ENCODE measurements at places on chromosomes 2 and 18. TPM values are rescaled to one million over a fixed set of nuclear protein-coding genes. Genes with fewer than 3 reads are reported as not detected.

DNA sequence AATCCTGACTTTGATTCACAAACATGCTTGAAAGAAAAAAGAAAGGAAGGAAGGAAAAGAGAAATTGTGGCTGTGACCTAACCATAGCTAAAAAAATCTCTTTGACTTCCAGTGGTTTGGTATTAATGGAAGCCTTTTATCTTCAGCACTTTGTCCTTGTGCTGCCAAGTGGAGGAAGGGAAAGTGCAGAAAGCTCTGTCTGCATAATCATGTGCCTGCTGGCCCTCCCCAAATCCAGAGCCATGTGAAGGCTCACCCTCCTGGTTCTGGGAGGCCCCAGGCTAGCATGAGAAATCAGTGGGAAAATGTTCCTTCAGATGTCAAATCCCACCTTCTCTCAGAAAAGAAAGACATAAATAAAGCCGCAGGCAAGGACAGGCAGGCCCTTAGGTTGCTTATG, 48.3 kb upstream of the BMPR2 start:
- no peak for DNase-seq

DNA sequence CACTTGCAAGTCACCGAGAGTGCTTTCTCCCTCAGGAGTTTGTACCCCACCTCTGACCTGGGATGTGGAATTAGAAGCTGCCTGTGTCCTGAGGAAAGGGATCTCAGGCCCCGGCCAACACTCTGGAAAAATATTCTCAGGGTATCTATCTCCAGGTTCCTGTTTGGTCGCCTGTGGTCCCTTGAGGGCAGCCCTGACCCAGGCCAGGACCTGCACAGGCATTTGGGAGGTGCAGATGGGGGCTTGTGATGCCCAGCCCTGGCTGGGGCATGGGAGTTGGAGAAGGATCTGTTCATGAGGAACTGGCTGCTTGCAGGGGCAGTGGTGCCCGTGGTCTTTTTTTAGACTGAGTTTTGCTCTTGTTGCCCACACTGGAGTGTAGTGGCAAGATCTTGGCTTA, 46.3 kb downstream of the MYCN start:
- no peak for DNase-seq

ALLC gene
- total RNA-seq, result not detected

UNC80 gene
- total RNA-seq, result not detected

DNA sequence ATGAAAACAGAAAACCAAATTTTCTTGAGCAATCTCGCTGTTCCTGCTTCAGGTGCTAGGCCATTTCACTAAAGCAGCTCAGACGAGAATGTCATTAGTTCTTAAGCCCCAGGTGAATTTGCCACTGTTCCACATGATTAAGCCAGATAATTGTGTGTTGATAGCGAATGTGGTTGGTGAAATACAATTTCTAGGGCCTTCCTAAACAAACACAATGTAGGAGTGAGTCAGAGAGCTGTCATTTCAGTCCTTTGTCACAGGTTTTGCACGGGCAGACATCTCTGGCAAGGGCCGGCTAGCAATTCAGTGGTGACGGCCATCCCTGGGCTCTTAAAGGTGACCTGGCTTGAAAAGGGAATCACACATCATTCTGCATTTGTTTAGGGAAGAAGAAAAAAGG, 170.7 kb downstream of the TMEM182 start:
- DNase-seq, result no peak

DNA sequence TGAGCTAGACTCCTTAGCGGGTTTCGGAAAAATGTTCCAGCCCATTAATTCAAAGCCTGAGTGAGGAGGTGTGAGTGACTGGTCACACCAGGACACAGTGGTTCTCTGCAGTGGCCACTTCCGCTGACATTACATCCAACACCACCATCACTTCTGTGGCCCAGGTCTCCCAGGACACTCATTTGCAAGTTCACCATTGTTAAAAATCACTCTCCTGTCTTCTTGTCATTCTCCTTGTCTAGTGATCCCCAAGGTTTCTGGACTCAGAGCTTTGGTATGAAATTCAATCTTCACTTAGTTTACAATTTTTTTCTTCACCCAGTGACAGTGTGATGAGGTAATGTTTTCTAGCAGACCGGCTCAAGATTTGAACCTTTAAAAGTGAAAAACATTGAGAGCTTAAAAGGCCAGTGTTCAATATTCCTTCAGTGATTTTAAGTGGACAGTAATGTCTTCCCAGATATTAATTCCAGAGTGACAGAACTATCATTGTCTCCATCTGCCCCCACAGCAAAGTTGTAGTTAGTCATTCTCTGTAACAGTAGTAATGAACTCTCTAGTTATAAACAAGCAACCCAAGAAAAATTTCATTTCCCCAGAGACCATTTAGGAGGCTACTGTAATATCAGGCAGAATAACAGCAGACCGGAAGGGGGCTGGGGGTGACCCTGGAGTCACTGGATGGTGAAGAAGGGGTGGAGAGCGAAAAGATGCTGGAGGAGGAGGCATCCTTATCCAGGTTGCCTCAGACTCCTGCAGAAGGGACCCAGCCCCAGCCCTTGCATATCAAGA, 164.9 kb downstream of the GFPT1 start:
- no peak for DNase-seq

GRCh38 chr2:33984131-33984530, 385.0 kb upstream of the FAM98A start:
- no peak for DNase-seq

GRCh38 chr2:223057569-223057968, 5.6 kb downstream of the KCNE4 start:
- no peak for DNase-seq

GRCh38 chr2:12032975-12033374, 286.5 kb downstream of the LPIN1 start:
- DNase-seq, result no peak

GRCh38 chr2:33583194-33583938, 15.7 kb downstream of the FAM98A start:
- no peak for DNase-seq

DNA sequence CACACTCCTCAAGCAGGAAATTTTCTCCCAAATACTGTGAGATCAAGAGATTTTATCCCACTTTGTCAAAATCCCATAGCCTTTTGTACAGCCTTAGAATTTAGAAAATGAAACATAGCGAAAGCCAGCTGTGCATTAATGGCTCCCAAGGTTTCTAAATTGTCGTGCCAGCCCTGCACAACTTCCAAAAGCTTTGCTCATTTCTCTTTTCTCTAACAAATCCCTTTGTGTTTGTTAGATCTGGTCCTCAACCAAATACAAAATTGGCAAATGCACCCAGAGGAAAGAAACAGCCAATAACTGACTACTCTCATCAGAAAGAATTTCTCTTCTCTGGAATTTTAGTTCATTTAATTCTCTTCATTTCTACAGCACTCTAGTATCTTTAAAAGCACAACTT, 361.1 kb downstream of the INSIG2 start:
- no peak for DNase-seq

GRCh38 chr2:98917031-98917471, 19.0 kb downstream of the CRACDL start:
- peak; percentile 25 for DNase-seq

DNA sequence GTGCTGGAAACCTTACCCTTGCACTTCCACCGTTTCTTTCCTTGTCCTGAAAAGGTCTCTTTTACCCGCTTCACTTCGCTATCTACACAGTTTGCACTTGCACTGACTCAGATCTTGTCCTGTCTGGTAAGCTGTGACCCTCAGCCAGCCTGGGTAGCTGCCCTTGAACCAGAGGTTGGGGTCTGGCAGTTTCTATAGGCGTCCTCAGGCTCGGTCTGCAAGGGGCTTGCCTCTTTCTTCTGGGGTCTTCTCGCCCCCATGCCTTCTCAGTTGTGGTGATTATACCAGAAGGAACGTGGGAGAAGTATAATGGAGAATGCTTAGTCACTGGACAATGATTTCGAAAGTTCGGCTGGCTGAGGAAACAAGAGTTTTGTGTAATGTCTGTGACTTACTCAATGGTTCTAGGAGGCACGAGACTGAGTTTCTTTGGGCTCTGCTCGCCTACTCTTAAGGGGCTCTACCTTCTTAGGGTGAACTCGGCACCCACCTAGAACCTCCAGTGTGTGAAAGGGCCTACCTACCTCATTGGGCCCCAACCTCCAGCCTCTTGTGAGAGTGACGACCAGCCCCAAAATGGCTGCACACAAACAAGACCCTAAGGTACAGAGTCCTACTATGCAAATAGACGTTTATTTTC, 6.9 kb upstream of the STAT1 start:
- DNase-seq, result no peak

MAP3K19 gene
- total RNA-seq, result not detected

GRCh38 chr2:227597998-227598397, 695 bp upstream of the SCYGR2 start:
- no peak for DNase-seq

- DNase-seq, result no peak
Measured at GRCh38 chr2:15307526-15307925, 253.6 kb downstream of the NBAS start.

DNA sequence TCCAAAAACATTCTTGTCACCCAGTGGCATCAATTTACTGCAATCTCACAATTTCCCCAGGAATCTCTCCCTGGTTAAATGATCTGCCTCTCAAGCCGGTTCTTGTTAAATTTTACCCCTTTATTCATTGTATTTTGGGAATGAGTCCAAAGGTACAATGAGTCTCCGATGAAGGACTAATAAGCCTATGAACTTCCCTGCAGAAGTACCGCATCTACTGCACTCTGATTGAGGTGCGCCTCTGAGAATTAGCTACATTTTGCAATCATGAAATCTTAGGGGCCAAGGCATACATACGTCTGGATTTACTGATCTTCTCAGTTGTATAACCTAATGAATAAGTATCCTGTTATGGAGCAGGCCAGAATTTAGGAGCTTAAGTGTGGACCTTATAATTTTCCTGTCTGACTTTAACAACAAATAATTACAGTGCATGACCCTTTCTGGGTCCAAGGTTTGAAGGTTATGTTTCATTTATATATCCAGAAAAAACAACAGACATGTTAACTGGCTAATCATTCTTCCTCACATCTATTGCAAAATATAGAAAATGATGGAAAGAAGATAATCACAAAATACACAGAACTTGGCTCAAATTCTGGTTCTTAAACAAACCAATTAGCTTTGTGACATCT, 261.8 kb upstream of the NRXN1 start:
- no peak for DNase-seq

RFTN2 gene
- total RNA-seq, result 5.4 TPM

DNA sequence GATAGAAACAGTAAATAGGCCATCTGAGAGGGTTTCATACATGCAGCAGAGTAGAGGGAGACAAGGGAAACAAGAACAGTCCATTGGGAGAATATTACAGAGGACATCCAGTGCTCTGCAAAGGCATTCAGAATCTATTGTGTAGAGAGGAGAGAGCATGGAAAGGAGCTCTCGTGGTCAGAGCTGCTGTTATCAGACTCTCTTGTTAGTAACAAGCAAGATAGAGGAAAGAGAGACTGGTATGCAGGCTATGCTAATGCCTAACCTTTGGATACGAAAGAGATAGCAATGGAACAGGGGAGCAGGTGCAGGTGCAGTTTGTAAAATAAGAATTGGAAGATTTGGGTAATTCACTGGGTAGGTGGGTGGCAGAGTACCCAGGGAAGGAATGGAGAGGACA, 855.9 kb downstream of the CNTNAP5 start:
- no peak for DNase-seq

PAX8 gene
- total RNA-seq, result 3.6 TPM

REG3G gene
- total RNA-seq, result 0.52 TPM

DNA sequence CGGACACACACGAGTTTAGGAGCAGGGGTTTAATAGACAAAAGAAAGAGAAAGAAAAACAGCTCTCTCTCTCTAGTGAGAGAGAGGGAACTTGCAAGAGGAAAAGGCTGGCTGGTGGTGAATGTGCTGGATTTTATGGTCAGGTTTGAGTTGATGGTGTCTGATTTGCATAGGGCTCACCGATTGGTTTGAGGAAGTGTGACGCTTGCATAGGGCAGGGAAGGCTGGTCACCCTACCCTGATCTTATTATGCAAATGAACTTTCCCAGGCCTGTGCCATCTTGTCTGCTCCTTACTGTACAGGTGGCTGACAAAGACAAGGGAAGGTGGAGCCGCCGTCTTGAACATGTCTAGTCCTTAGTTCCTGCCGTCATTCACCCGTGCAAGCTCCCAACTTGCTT, 408.9 kb downstream of the RIT2 start:
- DNase-seq, result no peak

DNA sequence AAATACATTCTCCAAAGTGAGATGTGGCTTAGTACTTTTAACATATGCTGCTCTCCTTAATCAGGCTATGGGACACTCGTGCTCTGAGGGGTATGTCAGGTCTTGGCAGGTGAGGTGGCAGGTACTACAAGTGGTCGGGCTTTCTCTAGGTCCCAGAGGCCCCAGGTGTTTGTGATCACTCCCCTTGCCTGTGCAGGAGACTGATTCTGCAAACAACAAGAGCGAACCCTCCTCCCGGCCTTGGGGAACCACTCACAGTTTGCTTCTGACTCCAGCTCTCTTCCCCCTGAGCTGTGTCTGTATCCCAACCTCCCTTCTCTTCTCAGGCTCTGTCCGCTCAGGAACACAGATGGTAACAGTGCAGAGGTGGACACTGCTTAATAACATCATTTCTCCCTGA, 48.1 kb downstream of the ATOH8 start:
- DNase-seq, result no peak

CCDC150 gene
- 1.7 TPM for total RNA-seq

GKN2 gene
- not detected for total RNA-seq

PLGLB1 gene
- total RNA-seq, result 0.42 TPM

ACTG2 gene
- 4,458 TPM for total RNA-seq

DNA sequence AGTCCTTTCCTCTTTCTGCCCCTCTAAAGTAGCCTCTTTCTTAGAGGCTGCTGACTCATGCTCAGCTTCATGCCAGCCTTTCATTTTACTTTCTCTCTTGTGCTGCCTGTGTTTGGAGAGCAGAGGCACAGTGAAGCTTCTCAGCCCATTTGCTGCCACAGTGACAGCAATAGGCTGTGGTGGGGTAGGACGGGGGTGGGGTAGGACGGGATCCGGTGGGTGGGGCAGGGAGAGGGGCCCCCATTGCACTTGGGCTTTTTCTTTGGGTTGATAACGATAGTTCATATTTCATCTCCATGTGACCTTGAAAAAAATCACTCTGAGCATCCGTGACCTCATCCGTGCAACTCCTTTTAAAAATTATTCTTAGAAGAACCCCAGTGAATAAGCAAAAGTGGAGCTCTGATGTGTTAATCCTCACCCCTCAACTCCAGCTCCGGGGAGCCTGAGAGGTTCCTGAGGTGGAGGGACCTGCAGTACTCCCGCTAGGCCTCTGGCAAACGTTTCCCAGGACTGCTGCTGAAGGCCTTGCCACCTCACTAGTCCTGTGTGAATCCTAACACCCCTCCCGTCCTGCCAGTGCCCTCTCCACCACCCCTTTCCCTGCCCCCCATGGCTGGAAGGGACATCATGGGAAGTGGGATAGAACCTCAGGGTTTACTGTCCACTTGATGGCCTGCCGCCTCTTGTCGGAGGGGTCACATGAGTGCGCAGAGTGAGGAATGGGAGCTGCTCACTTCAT, 70.8 kb downstream of the INPP4A start:
- DNase-seq, result no peak

DNA sequence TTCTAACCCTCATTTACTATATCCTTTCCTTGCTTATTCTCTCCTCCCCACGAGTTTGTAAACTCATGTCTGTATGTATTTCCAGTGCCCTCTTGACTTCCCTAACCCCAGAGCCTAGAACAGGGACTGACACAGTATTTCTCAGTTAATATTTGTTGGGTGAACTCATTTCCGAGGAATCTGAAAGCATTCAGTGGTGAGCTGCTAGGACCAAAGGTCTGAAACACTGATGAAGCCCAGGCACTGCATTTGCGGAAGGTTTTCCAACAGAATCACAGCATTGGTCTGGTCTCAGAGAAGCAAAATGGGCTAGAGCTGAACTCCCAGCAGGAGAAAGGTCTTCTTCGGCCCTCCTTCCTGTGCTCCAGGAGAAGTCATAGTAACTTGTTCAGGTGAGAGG, 56.8 kb downstream of the SOX11 start:
- DNase-seq, result no peak

Data from posterior vena cava (tissue), 2 donors.